ENCODE measurements at places on chromosomes 2 and 18.

DNA sequence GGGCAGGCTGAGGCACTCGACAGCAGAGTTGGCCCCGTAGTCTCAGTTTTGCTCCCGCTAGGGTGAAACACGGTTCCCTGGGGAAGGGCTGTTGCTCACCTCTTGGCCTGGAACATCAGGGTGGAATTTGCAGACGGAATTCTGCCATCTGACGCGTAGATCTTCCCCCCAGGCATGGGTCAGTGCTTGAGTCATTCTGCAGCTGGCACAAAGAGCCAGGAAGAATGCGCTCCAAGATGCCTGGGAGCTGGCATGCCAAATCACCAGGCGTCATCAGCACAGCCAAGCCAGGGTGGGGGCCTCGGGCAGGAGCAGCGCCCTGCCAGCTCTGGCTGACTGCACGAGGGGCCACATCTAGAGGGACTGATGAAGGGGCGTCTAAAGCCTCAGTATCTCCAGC is 42.7 kb downstream of the ODC1 start:
- no peak for DNase-seq

DNA sequence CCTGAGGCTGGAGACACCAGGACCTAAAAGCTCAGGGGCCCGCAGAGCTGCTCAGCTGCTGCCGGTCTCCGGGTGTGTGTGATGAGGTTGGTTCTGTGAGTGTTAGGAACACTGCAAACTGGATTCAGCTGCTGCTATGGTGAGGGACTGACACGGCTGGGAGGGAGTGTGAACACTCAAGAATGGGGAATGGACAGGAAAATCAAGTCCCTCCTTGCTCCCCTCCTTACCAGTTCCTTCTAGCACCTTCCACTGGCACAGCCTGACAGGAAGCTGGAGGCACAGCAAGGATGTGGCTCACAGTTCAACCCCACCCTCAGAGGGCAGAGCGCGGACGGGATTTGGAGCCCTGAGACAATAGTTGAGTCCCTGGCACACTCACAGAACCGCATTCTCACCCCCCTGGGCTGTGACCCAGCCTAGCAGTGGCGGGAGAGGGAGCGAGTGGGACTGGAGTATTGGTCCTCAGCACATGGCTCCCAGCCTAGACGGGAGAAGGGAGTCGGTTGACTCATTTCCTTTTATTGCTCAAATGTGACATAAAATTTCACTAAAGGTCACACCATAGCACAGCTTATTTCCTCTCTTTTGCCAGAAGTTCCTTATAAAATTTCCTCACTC is 42.5 kb downstream of the LRRC30 start:
- no peak for DNase-seq

DNA sequence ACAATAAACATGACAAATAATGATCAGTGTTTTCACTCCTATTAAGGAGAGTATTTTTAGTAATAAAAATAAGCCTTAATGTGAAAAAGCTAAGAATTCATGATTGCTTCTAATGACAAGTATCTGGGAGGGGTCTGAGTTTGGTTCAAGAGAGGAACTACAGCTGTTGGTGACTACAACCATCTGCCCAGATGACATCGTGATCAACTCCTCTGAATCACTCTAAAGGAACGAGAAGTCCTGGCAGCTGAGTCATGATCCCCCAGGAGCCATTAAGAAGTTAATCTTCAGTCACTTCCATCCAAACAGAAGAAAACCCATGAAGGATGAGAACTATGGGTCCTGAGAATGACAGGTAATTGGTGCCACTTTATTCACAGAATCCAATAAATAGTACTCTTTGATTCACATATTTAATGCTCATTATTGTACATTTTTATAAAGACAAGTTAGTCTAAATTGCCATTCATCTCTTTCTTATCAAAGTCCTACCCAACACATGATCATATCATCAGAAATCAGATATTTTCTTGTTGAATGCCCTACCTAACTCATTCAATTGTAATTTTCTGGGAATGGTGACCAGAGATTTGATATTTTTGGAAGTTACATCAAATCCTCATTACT is 6.8 kb downstream of the TFPI start:
- no peak for DNase-seq

DNA sequence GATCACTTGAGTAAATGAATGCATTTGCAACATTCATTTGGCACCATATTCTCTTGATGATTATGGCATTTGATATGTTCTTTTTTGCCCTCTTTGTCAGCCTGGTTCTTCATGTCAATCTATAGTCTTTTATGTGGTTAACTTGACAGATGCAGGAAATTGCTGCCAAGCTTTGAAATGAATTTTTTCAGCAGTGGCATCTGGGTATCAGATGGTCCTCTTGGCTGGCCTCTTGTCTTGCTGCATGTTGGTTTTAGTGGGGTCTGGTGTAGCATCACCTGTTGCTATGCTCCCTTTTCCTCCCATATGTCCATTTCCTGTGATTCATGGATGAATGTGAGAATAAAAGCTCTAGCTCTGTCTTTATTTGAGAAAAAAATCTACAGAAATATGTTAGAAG is 119.9 kb downstream of the DPP4 start:
- DNase-seq: no peak

- no peak for DNase-seq
Measured at GRCh38 chr2:196245378-196246140, 74.2 kb upstream of the STK17B start.

DNA sequence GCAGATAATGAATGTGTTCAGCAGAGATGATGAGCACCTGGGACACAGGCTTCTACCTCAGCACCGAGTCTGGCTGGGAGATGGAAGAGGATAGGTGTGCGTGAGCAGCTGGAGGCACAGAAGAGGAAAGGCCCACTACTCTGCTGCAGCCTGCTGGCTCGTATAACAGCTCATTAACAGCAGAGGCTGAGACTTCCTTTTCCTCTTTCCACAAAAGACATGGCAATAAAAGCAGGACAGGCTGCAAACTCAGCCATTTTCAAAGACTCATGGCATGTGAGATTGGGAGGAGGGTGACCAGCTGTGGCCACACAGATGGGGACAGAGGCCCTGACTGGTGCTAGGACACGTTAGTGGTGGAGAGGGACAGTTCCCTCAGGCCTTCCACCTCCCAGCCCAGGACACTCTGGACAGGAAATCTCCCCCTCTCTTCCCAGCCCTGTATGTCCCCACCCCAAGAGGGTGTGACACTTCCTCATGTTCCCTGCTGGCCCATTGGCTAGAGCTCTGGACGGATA is 60.3 kb downstream of the CACNB4 start:
- DNase-seq: no peak

GRCh38 chr18:3139406-3139805 is 80.4 kb downstream of the MYOM1 start:
- no peak for DNase-seq

GRCh38 chr2:20480913-20481312 is 34.0 kb downstream of the RHOB start:
- no peak for DNase-seq

DNA sequence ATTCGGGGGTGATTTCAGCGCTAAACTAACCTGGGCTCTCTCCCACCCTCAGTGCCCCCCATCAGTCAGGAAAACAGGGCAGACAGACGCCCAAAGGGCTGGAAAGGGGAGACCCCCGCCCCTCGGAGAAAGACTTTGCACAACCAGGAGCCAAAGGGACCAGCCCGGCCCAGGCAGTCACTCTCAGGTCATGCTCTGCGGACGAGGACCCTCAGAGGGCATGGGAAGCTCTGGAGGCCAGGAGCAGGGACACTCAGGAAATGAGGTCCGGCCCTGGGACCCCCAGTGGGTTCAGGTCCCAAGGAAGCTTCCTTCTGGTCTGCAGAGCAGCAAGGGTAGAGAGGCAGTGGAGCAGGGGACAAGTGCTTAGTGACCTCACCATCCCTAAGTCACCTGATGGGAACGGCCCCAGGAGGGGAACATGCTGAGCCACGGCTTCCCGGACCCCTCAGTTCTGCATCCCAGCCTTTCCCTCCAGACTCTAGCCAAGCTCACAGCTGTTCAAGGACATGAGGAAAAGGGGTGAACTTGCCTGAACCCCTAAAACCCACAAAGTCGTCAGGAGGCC is 88.0 kb upstream of the GPC1 start:
- DNase-seq: no peak

- DNase-seq: no peak
Measured at GRCh38 chr18:62420151-62420512, 95.0 kb downstream of the TNFRSF11A start.

- DNase-seq: no peak
Measured at GRCh38 chr2:236508466-236508865, 61.2 kb upstream of the ACKR3 start.

- no peak for DNase-seq
Measured at GRCh38 chr2:201171259-201171814, 11.6 kb upstream of the CASP10 start.

- DNase-seq: no peak
Measured at GRCh38 chr2:44522846-44523245, 161.1 kb downstream of the CAMKMT start.

DNA sequence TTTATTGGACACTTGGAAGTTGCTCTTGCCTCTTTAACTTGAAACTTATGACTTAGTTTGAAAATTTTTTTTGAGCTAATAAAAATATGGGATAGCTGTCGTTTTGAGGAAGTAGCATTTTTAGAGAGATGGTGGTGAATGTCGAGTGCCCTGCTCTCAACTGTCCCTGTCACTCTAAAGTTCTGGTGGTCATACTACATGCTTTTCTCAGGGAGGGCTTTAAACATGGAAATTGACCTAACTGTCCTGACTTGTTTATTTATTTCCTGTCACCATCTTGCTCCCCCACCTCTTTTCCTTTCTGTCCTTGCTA is 16.0 kb downstream of the CEP192 start:
- DNase-seq: no peak

GRCh38 chr2:37713258-37713700 is 41.8 kb upstream of the CDC42EP3 start:
- no peak for DNase-seq

- no peak for DNase-seq
Measured at GRCh38 chr18:48949606-48950535, 894 bp downstream of the SMAD7 start.

DNA sequence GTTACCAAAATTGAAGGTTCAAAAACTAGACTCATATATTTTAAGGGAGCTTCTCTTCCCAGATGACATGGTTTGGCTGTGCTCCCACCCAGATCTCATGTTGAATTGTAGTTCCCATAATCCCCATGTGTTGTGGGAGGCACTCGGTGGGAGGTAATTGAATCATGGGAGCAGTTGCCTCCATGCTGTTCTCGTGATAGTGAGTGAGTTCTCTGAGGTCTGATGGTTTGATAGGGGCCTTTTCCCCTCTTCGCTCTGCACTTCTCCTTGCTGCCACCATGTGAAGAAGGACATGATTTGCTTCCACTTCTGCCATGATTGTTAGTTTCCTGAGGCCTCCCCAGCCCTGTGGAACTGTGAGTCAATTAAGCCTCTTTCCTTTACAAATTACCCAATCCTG is 140.1 kb downstream of the MAIP1 start:
- DNase-seq: no peak

GRCh38 chr2:177165721-177166711 is 46.6 kb upstream of the HNRNPA3 start:
- DNase-seq: no peak

DNA sequence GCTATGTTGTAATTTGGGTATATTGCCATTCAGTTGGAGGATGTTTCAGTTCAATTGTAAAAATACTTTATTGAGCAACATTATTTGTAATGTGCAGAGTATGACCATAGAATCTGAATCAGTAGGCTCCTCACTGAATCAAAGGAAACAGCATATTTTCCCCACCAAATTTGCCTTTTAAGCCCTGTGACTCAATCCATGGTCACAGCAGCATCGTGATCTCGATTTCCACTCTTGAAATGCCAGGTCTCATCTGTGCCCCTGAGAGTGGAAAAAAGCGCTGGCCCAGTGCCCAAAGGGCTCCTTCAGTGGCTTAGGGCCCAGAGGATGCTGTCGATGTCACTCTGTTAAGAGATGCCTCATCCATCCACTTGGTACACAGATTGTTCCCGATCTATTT is 57.5 kb downstream of the FHOD3 start:
- no peak for DNase-seq

- DNase-seq: no peak
Measured at GRCh38 chr2:89837962-89838625, 1146.6 kb downstream of the RPIA start.

GRCh38 chr2:102020596-102021170 is 28.9 kb downstream of the IL1R2 start:
- no peak for DNase-seq

- DNase-seq: no peak
Measured at GRCh38 chr2:203636588-203637470, 69.6 kb upstream of the CD28 start.

DNA sequence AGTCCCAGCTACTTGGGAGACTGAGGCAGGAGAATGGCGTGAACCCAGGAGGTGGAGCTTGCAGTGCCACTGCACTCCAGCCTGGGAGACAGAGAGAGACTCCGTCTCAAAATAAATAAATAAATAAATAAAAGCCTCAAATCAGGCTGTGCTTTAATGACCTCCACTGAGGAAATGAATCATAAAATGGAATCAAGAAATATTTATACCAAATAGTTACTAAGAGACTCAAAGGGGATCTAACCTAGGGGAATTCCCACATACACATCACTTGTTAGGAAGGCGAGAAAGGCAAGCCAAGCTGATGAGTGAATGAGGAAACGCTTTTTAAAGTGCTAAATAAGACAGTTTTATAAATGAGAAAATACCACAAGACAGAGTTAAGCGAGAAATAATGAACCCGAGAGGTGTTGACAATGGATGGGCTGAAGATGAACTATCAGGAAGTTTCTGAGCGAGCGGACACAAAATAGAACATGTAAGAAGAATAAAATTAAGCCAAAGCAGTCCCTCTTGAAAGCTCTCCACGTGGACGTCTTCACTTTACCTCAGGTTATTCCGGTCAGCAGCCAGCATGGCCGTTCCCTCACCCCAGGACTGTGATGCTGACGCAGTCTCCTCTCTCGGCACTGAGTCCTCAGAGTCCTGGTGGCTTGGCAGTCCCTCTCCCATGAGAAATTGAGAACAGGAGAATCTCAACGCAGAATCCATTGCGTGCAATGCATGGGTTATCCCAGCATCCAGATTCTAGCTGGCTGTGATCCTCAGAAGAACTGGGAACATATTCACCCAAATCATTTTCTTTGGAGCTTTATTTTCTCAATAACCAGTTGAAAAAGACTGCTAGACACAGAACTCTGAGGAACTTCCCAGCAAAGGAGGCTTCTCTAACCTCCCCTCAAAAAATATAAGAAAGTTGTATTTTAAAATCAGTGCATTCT is 22.3 kb downstream of the PXDN start:
- DNase-seq: no peak

Data from cortex of kidney (tissue), 1 donor.